ENCODE measurements at places on chromosomes 1 and 21. TPM values are rescaled to one million over a fixed set of nuclear protein-coding genes. Genes with fewer than 3 reads are reported as not detected.

The KRTAP11-1 gene
- total RNA-seq = not detected

The ALPL gene
- total RNA-seq = 171 TPM

The PATJ gene
- 57.2 TPM for total RNA-seq

The OR2L3 gene
- not detected for total RNA-seq

The EPHA2 gene
- total RNA-seq = 66.3 TPM

The GREM2 gene
- 0.88 TPM for total RNA-seq

The ZNHIT6 gene
- 13.2 TPM for total RNA-seq

The QSOX1 gene
- 197 TPM for total RNA-seq

The KCNQ4 gene
- total RNA-seq = not detected

The TMEM51 gene
- 6.3 TPM for total RNA-seq

The ZBED6 gene
- 15.8 TPM for total RNA-seq

The CLCA2 gene
- 5.3 TPM for total RNA-seq

The C8B gene
- total RNA-seq = not detected

The PTPRU gene
- 87.2 TPM for total RNA-seq

The CR2 gene
- total RNA-seq = not detected

The NEXN gene
- 14.3 TPM for total RNA-seq

The CCT8 gene
- total RNA-seq = 112 TPM

The VASH2 gene
- total RNA-seq = 3.1 TPM

The DNAJC8 gene
- 53.4 TPM for total RNA-seq

The AMY2A gene
- not detected for total RNA-seq

The MMEL1 gene
- 5.5 TPM for total RNA-seq

The NPHS2 gene
- total RNA-seq = not detected

The TMEM200B gene
- total RNA-seq = 2.1 TPM

The S100A1 gene
- total RNA-seq = not detected

The RIPPLY3 gene
- total RNA-seq = 0.20 TPM

The IGSF21 gene
- 2.3 TPM for total RNA-seq

The ZFP69B gene
- total RNA-seq = not detected

The OPRD1 gene
- total RNA-seq = not detected

The PTPN7 gene
- 9.3 TPM for total RNA-seq

The NHLH2 gene
- total RNA-seq = not detected

The CTSS gene
- total RNA-seq = 625 TPM

The KIF14 gene
- 0.20 TPM for total RNA-seq

The C8A gene
- total RNA-seq = not detected

The DMRTA2 gene
- not detected for total RNA-seq

The PPIH gene
- 50.3 TPM for total RNA-seq

The FALEC gene
- not detected for total RNA-seq

The OR6N2 gene
- not detected for total RNA-seq

The TRMT13 gene
- total RNA-seq = 12.0 TPM

The DNALI1 gene
- total RNA-seq = 25.1 TPM

The BARHL2 gene
- not detected for total RNA-seq

The IKBKE gene
- 8.5 TPM for total RNA-seq

The SLC27A3 gene
- total RNA-seq = 195 TPM

The SLAMF1 gene
- total RNA-seq = 1.9 TPM

The KCNE2 gene
- not detected for total RNA-seq

The BCAN gene
- total RNA-seq = 0.11 TPM

The TMOD4 gene
- total RNA-seq = not detected

The FCRL3 gene
- total RNA-seq = 1.0 TPM

All from upper lobe of left lung (tissue), 6 donors.